ENCODE measurements at places on chromosomes 1 and 21.

GRCh38 chr1:117179471-117179870, 31.3 kb downstream of the VTCN1 start:
- no peak for DNase-seq

GRCh38 chr1:212618466-212619210, 10.1 kb downstream of the ATF3 start:
- no peak for DNase-seq

DNA sequence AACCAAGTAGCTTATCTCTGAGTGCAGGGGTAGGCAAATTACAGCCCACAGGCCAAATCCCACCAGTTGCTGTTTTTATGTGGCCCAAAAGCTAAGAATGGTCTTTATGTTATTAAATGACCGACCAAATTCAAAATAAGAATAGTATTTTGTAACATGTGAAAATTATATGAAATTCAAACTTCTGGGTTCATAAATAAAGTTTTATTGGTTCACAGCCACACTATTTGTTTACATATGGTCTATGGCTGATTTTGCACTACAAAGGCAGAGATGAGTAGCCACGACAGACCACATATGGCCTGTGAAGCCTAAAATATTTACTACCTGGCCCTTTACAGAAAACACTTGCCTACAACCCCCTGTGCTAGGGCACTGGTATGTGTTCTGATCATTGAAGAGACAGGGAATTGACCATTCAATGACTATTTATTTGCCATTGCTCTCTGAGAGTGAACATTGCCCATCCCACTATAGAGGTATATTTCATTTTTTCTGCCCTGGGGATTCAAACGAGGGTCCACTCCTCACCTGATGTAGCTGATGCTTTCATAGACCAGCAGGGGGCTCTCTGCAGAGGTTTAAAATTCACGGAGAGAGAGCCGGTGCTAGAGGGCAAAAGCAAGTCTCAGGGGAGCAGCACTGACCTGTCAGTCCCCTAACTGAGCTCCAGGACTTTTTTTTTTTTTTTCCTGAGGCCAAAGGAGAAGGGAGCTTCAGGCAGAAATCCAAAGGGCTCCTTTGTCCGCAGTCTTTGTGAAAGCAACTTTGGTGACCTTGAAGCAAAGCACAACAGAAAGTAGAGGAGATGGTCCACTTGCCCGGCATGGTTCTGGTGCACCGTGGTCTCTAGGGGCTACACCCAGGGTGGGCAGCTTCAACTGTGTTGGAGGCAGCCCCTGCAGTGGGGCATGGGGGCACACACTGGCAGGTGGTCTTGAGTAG, 7.3 kb upstream of the GNL2 start:
- DNase-seq: peak; percentile 38

DNA sequence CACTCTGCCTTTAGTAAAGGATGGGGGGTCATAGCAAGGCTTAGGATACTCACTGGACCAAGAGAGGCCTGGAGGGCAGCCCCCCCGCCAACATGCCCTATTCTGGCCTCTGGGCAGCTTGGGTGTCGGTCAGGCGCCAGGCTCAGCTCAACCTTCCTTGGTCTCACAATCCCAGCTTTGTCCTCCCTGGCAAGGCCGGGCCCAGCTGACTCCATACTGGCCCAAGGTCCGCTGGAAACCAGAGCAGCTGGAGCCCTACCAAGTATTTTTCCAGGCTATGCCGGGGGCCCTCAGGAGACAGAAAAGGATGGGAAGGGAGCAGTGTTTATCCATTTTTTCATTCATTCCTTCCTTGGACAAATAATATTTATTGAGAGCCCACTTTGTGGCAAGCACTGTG, 6.2 kb downstream of the FBXO2 start:
- no peak for DNase-seq

DNA sequence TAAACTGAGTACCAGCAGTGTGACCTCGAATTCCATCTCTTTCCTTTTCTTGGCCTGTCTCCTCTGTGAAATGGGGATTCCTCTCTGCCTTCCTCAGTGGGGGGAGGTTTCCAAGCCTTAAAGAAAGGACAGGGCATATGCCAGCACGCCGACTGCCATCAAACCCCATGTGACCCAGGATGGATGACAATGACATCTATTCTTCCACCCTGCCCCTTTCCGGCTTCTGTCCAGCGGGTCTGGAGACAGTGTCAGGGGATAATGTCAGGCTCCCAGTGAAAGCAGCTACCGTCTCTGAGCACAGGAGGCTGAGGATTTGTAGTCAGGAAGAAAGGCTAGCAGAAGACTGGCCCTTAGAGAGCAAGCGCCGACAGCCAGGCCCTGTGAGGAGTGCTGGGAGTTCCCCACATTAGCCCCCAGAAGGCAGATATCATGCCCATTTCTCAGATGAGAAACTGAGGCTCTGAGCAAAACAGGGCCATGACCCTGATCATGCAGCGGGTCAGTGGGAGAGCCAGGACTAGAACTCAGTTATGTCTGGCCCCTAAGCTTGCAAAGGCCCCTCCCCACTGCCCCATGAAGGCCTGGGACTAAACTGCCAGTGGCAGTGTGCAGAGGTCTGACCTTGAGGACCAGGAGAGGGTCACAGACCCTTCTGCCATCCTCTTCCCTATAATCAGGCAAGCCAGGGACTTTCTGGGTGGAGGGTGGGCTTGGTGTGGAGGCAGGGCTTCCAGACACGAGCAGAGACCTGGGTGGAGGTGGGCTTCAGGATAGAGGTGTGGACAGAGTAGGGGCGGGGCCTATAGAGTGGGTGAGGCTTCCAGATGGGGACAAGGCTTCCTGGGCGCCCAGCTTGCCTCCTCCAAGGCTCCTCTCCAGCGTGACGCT, 30.1 kb downstream of the CDCA8 start:
- no peak for DNase-seq

GRCh38 chr1:59139396-59139795, 157.5 kb upstream of the FGGY start:
- no peak for DNase-seq

- no peak for DNase-seq
These were observed 37.3 kb upstream of the RUNX1 start for GRCh38 chr21:35086357-35086756.

- DNase-seq: no peak
These were observed 885 bp downstream of the KRTAP10-3 start for GRCh38 chr21:44557491-44558328.

- no peak for DNase-seq
These were observed 11.8 kb downstream of the RABGAP1L start for GRCh38 chr1:174171073-174171472.

DNA sequence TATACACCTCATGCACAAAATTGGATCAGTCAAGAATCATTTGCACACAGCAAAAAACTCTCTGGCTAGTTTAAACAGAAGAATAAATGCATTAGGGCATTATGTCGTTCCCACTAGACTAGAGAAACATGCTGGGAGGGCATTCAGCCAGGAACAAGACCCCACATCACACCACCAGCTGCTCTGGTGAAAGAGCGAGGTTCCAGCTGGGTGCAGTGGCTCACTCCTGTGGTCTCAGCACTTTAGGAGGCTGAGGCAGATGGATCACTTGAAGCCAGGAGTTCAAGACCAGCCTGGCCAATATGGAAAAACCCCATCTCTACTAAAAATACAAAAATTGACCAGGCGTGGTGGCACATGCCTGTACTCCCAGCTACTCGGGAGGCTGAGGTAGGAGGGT, 52.1 kb upstream of the BACE2 start:
- no peak for DNase-seq

DNA sequence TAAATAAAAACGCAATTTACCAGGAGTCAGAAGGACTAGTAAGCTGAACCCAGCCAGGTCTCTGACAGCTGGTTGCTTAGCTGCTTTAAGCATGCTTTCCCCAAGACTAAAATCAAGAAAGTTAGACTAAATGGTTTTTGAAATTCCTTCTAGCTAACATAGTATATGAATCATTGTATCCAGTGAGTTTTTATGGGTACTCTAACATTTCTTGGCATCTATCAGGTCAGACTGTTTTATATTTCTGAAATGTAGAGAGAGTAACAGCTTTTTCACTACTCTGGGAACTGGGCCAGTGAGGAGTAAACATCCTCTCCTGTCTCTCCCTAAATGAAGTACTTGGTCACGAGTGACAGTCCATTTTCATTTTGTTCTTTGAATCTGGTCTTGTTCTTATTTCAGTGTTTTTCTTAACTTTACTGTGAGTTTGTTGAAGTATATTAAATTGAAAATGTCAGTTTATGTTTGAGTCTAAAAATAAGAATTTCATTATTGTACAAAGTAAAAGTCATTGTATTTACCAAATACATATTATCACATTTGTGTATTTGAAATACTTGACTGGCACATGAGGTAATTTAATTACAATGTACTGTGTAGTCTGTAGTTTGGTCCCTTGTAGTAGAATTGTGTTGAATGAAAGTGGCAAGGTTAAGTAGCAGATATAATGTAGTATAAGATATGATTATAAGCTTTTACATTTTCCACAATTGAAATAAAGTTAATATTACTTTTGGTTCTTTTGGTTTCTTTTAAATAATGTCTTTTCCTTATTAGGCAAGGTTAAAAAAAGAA, 47.6 kb downstream of the PKN2 start:
- no peak for DNase-seq

- DNase-seq: no peak
These were observed 1.2 kb upstream of the VWA1 start for GRCh38 chr1:1434131-1434823.

- DNase-seq: no peak
These were observed at the start of gene MPL for GRCh38 chr1:43337588-43337987. Gene MPL, plus strand, starts transcription at chr1:43337818. Its CDS starts 31 bp downstream, at chr1:43337849.

DNA sequence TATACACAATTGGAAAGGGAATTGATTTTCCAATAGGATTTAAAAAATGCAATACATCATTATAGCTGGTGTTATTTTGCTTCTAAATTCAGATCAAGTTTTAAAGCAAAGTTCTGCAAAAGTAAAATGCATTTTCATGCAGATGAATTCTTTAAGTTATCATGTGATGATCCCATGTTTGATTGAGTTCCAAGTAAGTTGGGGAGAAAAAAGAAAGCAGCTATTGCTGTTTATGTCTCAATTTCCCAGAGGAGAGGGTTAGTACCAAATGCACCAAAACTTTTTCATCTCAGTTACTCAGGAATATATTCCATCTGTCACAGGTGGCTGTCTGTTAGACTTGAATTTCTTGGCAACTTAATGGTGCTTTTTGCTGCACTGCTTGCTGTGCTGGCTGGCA, 29.7 kb downstream of the HSPA13 start:
- DNase-seq: no peak

- no peak for DNase-seq
These were observed 165.8 kb upstream of the LRRC7 start for GRCh38 chr1:69401879-69402278.

- DNase-seq: peak; percentile 84
These were observed 4.4 kb upstream of the ZNF692 start for GRCh38 chr1:248862998-248863881.

DNA sequence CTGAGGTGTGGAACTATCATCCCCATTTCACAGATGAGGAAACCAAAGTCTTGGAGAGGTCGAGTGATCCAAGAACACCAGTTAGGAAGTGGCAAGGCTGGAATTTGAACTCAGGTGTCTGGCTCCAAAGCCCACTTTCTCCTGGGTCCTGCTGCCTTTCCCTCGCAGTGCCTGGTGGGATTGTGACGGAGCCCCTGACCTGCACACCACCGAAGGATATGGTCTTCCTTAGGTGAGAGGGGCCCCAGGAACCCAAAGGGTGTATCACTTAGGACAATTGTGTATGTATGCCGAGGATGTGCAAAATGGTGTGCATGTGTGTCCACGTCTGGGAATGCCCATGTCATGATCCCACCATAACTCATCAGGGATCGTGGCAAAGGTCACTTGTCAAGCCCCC, 392.7 kb downstream of the MATN1 start:
- DNase-seq: no peak

DNA sequence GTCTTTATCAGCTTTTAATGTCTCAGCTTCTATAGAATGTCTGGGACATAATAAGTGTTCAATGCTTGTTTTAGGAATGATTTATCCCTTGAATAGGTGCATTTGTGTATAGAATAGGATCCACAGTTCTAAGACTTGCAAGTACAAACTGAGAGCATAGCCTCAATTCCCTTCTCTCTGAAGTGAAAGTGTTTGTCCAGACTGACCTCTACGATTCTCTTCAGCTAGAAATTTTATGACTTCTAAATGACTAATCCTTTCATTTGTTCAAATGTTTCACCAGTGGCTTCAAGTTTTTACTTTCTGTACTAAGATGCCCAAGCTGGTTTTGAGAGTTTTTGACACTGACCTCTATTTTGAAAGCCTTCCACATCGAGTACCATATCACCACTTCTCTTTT, 608.2 kb upstream of the ADGRL4 start:
- no peak for DNase-seq

GRCh38 chr1:42350086-42350485, 15.1 kb upstream of the FOXJ3 start:
- no peak for DNase-seq

- no peak for DNase-seq
These were observed 3.6 kb upstream of the RSPH1 start for GRCh38 chr21:42499444-42500112.

- no peak for DNase-seq
These were observed 426.1 kb downstream of the PTPRC start for GRCh38 chr1:199064971-199065370.

- DNase-seq: no peak
These were observed 108.9 kb downstream of the CAPN8 start for GRCh38 chr1:223556414-223557129.

- DNase-seq: peak; percentile 17
These were observed 1.0 kb downstream of the SLC35D1 start for GRCh38 chr1:67052741-67053534.

DNA sequence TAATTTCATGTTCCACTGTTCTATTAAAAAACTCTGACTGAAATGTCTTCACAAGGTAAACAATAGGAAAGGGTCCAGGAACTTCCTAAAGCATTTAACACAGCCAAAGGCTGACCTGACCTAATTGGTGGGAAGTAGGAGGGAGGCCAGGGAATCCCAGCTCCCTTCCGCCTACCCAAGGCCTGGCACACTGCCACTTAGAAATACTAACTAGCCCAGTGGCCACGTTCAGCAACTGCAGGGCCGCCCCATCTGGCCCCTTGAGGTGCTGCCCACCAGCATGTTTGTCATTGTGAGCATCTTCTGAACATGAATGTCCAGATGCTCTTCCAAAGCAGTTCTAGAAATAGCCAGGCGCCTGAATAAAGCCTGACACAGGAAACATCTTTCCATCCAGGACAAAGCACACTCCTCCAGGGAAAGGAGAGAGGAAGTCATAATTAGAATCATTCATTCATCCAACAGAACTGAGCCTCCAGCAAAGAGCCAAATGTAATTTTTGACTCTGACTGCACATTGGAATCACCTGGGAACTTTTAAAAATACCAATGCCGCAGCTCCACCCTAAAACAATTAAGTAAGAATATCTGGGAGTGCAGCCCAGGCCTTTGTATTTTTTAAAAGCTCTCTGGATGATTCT, 44.6 kb upstream of the BCL9 start:
- no peak for DNase-seq
